ENCODE measurements at places on chromosomes 6 and 20. TPM values are rescaled to one million over a fixed set of nuclear protein-coding genes. Genes with fewer than 3 reads are reported as not detected.
A peak's percentile ranks its signal among the peaks of the same experiment; 100 is the strongest.

DNA sequence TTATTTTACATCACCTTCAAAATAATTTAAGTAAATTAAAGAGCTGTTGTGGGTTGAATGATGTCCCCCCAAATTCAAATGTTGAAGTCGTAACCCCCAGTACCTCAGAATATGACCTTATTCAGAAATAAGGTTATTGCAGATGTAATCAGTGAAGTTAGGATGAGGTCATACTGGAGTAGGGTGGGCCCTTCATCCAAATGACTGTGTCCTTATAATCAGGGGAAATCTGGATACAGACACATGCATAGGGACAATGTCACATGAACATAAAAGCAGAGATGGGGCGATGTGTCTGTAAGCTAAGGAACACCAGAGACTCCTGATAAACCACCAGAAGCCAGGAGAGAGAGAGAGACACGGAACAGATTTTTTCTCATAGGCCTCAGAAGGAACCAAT is 13.3 kb upstream of the IL20RA start:
- no peak overlapping the region for H3K4me3 ChIP-seq
- H3K27ac ChIP-seq: no peak overlapping the region
- no peak for DNase-seq
- H3K36me3 ChIP-seq: no peaks in the 10 kb centered on the region
- H3K27me3 ChIP-seq: peaks cover 20% of the 10 kb centered on the region

Gene ARMC12
- total RNA-seq: 1.2 TPM

GRCh38 chr20:53809217-53809616 is 215.6 kb upstream of the ZNF217 start:
- DNase-seq: no peak
- H3K27me3 ChIP-seq: no peaks in the 10 kb centered on the region
- H3K27ac ChIP-seq: peak overlapping the region; percentile 86
- no peak overlapping the region for H3K4me3 ChIP-seq

GRCh38 chr20:20034486-20034885 is 17.3 kb downstream of the NAA20 start:
- H3K27me3 ChIP-seq: no peaks in the 10 kb centered on the region
- no peak for DNase-seq
- H3K4me1 ChIP-seq: peaks cover 8% of the 10 kb centered on the region
- H3K36me3 ChIP-seq: peaks cover 12% of the 10 kb centered on the region
- H3K27ac ChIP-seq: peak overlapping the region; percentile 4

Gene EPPIN
- total RNA-seq: not detected

Gene PLEKHG1
- total RNA-seq: 4.7 TPM
